NCI-H510A treated with DMSO at 0.1 percent for 48 hours (cell line): ENCODE measurements at places on chromosomes 12 and 14.

DNA sequence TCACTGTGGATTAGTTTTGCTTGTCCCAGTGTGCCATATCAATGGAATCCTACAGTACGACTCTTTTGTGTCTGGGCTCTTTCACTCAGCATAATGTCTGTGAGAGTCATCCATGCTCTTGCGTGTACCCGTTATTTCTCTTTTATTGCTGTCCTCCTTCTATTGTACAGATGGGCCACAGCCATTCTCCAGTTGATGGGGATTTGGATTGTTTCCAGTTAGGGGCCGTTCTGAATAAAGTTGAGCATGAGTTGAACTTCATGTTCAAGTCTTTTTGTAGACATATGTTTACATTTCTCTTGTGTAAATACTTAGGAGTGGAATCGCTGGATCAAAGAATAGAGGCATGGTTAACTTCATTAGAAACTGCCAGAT lies 38.3 kb downstream of the MYO1H start:
- DNase-seq = peak; percentile 27

DNA sequence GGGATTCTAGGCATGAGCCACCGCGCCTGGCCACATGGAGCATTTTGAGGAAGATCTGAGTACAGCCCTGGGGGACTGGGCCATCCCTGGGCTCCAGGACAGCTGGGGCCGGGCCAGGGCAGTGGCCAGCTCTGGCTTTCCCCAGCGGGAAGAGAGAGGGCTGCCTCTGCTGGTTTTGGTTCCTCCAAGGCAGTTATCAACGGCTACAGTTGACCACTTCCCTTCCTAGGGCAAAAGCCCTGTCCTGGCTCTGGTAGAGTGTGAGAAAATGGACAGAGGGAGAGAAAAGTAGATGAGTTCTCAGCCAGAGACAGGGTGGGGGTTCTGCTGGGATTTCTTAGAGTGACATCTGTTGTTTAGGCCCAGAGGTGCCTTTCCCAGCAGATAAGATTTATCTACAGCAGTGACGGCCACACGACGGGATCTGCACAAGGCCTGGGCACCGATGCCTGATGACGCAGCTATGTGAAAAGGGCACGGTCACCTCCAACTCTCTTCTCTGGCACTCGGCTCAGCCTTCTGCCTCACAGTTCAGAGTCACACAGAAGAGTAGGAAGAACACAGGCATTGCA lies 5.5 kb upstream of the HVCN1 start:
- no peak for DNase-seq

- no peak for DNase-seq
Measured at GRCh38 chr12:122208073-122208820, 4.7 kb downstream of the B3GNT4 start.

DNA sequence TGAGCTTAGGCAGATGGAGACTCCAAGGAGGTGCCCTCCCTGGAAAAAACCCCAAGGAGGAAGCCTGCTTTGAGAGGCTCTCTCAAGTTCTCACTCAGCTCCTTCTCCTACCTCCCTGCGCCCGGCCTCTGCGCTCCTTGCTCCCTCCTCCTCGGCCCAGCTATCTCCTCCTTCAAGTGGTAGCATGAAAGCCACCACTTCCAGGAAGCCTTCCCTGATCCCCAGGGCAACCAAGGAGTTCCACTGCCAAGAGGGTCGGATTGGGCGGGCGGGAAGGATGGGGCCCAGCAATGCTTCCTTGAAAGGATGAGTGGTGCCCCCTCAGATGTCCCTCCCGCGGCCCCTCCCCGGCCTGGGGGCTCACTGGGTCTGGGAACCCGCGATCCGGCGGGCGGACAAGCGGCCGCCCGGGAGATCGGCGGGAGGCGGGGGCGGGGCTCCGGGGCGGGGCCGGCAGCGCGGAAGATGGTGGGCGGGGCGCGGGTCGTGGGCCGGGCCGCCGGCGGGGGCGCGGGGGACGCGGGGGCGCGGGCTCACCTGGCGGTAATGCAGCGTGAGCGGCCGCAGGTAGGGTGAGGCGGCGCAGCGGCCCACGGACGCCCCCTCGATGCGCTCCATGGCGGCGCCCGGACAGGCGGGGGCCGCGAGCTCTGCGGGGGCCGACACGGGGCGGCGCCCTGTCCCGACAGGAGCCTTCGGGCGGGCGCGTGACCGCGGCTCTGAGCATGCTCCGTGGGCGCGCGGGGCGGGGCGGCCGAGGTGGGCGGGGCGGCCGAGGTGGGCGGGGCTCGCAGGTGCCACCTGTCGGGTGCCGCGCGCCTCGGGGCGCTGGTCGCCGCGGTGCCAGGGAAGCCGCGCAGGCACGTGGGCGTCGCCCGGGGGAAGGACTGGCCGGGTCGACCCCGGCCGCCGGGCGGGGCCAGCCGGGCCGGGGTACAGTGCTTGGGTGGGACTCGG lies at the start of gene NUDT14:
Gene NUDT14, minus strand, starts transcription at position 721 of the 957 bp plus-strand sequence. Its CDS starts 103 bp downstream, at position 618.
- peak; percentile 46 for DNase-seq

DNA sequence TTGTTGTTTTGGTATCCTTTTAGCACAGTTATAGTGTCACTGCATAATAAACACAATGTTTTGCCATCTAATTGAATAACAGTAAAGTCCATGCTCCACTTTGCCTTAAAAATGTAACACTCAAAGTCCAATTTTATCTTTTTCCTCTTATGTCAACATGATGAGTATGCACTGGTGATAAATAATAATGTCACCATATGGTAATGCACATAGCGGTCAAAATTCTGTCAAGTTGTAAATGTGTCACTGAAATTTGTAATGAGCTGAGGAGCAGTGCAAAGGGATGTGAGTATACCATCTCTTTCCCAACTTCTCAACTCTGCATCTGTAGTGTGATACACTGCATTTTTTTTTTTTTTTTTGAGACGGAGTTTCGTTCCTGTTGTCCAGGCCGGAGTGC lies 65.7 kb downstream of the EML5 start:
- DNase-seq = no peak

DNA sequence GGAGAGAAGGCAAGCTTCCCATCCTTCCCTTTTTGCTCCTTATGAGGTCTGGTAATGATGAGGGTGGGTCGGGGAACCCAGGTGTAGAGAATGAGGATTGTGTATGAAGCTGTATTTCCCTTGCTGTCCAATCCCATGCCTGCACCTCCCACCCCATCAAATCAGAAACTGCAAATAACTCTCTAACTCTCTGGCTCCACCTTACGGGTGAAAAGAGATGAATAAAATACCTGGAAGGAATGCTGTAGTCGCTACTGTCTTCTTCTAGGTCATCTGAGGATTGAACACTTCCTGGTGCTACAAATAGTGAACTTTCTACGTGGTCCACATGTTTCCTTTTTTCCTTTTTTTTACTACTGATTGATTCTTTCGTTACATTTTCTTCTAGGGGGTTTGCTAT lies 38.9 kb upstream of the DICER1 start:
- DNase-seq = no peak

DNA sequence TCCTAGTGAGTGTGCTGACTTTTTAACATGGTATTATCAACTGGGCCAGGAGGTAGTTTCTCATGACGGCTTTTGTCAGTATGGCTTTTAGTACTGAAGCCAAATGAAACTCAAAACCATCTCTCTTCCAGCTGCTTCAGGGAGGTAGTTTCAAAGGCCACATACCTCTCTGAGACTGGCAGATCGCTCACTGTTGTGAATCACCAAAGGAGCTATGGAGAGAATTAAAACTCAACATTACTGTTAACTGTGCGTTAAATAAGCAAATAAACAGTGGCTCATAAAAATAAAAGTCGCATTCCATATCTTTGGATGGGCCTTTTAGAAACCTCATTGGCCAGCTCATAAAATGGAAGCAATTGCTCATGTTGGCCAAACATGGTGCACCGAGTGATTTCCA lies 141.1 kb downstream of the HMGA2 start:
- DNase-seq = no peak

GRCh38 chr14:33120966-33121365 lies 182.3 kb downstream of the NPAS3 start:
- DNase-seq = no peak

DNA sequence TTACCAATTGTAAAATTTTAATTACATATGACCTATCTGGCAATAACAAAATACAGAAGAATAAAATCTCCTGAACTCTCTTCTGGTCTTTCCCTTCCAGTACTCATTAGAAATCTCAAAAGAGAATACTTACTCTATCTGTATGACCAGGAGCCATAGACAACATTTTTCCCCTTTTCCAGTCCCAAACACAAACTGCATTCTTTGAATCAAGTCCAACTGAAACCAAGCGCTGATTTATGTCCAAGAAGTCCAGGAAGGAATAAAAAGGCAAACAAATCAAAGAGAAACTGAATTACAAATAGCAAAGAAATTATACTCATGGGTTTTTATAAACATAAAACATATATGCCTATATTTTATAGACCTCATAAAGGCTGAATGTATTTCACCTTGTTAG lies 46.7 kb downstream of the EML5 start:
- no peak for DNase-seq

GRCh38 chr14:79118291-79118690 lies 948.1 kb downstream of the NRXN3 start:
- no peak for DNase-seq

- DNase-seq = no peak
Measured at GRCh38 chr14:101535232-101535631, 26.1 kb upstream of the DIO3 start.

DNA sequence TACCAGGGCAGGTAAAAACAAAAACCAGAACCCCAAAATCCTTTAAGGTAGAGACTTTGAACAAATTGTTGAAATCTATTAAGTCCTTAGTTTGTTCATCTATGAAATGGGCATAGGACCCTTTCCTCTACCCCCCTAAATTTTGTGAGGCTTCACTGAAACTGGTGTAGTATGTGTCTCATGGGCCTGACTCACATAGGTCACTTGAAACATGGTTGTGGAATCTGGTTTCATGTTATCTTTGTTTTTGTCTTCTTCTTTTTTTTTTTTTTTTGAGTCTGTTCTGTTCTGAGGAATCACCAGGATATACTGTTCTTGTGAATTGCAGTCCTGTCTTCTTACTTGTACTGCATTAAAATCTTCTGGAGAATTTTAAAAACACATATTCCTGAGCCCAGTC lies 202.2 kb downstream of the KTN1 start:
- DNase-seq = no peak
